ENCODE measurements at places on chromosomes 16 and 17.
A peak's percentile ranks its signal among the peaks of the same experiment; 100 is the strongest.

- no peak for DNase-seq
Measured at GRCh38 chr16:54938212-54939028, 7.8 kb downstream of the IRX5 start.

- DNase-seq: no peak
Measured at GRCh38 chr17:9468532-9468931, 107.1 kb downstream of the STX8 start.

DNA sequence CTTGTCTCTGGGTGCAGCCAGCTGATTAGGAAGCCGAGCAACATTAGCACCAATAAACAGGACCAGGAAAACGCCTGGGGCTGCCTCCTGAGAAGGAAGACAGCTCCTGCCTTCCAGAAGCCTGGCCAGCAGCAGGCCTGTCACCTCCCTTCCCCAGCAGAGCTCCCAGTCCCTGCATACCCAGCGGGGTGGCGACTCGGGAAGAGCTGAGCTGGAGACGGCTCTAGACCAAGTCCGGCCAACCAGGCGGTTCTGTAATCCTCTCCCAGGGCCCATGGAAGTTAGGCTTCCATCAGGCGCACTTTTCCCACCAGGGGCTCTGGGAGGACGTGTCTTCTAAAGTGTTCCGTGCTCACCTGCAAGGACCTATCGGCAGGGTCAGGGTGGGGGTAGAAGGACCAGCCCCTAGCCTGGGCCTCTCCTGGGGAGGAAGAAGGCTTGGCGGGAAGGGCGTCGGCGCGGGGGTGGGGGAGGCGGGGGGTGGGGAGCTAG lies 12.0 kb upstream of the CLUH start:
- DNase-seq: no peak

DNA sequence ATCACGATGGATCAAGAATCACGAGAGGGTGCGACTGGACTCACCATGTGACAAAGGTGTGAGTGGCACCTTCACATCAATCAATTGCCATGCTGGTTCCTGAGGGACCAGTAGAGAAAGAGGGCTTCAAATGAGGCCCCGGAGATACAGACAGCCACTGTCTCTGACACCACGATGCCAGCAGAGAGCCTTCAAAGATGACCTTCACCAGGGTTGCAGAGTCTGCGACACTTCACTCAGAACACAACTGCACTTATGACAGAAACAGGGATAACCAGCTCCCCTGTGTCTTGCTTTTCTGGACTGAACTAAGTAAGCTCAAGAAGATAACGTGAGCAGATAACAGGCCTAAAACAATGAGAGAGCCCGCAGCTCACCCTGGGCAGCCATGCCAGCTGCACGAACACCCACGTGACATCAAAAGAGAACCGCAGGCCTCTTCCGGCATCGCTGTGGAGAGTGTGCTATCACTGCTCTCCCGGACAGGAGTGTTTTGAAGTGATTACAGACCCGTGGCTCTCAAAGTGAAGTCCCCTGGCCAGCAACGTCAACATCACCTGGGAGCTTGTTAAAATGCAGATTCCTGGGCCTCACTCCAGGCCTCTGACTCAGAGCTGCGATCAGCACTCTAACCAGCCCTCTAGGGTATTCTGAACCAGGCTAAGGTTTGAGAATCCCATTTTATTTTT lies 36.4 kb downstream of the KLHDC4 start:
- DNase-seq: no peak

DNA sequence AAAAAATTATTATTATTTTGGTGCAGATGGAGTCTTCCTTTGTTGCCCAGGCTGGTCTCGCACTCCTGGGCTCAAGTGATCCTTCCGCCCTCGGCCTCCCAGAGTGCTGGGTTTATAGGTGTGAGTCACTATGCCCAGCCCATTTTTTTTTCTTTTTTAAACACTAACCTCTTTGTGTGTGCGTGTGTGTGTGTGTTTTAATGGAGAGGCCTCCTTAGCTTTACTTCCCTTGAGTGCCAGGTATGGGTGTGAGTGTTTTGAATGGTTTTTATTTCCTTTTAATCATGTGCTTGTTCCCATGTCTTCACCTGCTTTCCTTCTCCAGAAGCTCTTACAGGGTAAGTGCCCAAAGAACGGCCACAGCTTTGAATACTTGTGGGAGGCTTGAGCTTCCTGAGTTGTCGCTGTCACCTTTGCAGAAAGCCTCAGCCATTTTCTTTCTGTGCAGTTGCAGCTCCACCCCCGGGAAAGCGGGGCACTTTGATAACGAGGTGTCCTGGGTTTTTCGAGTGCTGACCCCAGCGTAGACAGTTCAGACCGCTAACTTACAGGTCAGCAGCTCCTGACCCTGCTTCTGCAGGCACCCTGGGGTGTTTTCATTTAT lies 22.6 kb downstream of the AKAP1 start:
- DNase-seq: no peak

DNA sequence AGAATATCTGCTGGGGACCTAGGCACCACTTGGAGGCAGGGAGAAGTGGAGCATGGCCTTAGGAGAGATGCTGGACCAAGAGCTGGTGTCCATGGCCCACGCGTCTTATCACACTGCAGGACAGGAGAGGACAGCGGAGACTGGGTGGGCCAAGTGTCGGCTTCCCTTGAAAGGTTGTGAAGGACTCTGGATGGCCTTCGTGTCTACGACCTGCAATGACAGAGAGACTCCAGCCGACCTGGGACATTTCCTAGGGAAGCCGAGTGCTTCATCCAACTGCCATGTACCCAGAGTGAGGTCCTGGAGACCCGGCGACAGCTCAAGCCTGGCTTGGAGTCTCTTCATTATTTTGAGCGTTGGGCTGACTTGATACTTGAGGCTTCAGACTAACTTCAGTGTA lies 20.5 kb downstream of the C1QTNF1 start:
- no peak for DNase-seq

DNA sequence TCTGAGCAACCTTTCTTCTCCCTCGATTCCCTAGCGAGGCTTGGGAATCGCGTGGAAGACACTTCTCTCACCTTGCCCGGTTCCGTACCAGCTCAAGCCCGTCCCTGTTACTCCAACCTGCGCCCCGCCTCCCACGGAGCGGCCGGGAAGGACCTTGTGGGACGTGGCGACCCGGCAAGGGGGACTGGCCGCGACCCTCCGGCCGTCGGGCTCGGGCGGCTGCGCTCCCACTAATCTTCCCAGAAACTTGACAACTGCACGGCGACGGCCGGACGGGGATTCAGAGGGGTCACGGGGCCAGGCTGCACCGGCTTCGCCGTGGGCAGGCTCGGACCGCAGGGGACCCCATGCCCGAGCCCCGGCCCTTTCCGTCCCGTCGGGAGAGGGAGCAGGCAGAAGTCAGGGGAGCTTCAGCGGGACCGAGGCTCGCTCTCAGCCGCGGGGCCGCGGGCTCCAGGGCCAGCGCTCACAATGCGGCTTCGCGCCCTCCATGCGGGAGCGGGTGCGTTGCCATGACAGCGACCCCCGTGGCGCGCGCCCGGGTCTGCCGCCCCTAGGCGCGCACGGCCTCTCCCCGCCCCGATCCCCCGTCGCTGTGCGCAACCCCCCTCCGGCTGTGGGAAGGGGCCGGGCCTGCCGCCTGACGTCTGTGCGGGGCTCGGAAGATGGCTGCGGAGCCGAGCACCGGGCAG lies at the start of gene SGSM2:
SGSM2 (plus strand) TSS at position 650 of the 692 bp plus-strand sequence. CDS start 188 bp downstream, outside the sequence.
- peak; percentile 51 for DNase-seq

DNA sequence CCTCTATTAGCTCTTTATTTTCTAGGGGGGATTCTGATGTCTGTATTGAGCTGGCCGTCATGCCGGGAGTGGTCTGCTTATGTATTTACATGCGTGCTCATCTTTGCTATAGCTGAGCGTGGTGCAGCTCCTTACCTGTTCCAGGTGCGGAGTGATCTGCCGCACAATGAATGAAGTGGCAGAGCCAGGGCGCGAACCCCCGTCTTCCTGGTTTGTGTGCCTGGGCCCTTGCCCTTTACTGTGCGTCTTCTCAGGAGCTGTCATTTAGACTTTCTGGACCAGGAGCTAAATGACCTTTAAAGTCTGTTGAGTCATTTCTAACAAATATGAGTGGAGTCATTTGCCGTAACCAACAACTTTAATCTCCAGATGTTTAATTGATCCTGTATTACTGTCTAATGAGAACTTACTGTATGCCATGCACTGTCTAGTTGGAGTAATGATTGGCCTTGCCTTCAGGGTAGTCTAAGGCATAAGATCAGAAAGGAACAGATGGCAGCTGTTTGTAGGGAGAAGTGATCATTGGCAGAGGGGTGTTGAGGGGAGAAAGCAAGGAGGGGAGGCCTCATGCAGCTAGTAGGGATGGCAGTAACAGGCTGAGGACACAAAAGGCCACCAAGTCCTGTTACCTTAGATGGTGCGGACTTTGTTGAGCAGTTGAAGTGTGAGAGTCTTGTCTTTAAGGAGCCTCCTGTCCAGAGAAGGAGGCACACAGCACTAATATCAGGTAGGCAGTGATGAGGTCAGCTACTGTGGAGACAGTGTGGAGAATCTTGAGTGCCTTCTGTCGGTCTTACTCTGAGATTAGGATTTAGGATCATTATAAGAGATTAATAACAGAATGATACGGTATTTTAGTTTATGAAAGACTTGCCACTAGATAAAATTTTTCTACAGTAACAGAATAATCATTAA lies 53.9 kb downstream of the USP10 start:
- no peak for DNase-seq

GRCh38 chr16:27202923-27203506 lies 311 bp upstream of the KDM8 start:
- no peak for DNase-seq

DNA sequence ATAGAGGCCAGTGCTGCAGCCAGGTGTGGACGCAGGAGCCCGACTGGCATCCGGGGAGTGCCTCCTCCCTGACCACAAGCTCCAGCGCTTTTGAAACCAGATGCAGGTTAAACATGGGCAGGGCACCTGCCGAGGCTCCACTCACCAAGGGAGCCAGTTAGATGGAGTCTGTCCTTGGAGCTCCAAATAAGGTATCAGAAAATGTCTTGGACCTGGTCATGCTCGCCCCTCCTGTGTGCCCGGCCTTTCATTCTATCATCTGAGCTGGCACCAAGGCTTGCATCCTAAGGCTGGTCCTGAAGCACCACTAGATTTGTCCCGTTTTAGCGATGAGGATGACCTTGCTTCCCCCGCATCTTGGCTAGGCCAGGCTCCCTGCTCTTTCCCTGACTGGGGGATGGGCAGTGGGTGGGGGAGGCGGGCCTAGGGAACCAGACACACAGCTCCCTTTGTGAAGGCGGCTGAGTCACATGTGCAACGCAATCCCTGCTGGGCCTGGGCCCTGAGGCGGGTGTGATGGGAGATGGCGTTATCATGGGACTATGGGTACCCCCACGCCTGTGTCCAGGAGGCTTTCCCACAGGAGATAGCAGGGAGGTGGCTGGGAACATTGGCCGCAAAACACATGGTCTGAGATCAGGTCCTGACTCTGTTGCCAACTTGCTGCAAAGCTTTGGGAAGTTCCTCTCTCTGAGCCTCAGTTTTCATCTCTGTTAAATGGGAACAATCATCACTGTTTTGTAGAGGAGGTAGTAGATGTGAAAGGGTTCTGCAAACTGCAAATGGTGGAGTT lies 5.0 kb upstream of the ADGRG1 start:
- DNase-seq: no peak

- no peak for DNase-seq
Measured at GRCh38 chr16:53453928-53454327, 19.7 kb downstream of the RBL2 start.

GRCh38 chr16:75254359-75254837 lies 3.0 kb upstream of the BCAR1 start:
- DNase-seq: no peak

- DNase-seq: no peak
Measured at GRCh38 chr16:47916266-47916665, 239.5 kb downstream of the ABCC12 start.
